Thymus (tissue), 14 donors: ENCODE measurements at places on chromosomes 3 and 15.

GRCh38 chr15:26724381-26725150 lies 48.3 kb downstream of the GABRB3 start:
- DNase-seq = no peak

DNA sequence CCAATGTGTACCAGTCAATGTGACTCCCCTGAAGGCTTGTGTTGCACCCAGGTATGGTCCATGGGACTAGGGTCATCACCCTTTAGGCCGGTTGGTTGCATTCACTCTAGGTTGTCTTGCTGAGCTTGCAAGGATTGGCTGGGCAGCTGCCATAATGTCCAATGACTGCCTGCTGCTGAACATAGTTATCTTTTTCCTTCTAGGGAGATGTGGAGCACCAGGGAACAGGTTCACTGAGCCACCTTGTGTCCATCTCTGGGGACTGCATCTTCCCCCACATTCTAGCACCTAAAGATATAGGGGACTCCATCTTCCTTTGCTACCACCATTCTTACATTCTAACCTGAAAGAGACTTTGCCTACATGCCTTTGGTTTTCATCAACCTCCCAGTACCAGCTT lies 580.4 kb upstream of the TBL1XR1 start:
- DNase-seq = peak; percentile 20

DNA sequence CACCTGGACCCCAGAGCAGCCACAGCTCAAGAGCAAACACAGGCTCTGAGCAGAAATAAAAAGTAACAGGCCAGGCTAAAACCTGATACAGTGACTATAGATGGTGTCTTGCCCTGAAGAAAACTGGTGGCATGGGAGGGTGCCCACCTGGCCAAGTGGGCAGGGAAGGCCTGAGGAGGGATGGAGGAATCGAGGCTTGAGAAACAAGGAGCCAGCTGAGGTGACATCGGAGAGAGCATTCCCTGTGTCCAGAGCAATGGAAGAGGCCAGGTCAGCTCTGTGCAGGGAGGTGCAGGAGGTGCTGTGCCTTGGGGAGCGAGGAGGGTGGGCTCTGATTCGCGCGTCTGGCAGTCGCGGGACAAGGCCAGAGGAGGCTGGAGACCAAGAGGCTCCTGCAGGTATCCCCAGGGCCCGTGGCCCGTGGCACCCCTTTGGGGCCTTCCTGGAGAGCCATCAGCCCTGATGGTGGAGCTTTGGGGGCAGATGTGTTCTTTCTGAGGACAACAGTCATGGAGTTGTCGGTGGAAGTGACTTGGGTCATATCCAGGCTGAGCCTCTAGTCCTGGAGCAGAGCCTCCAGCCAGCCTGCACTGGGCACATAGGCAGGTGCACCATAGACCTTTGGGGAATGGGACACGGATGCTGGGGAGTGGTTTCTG lies 56.1 kb downstream of the PLXNA1 start:
- no peak for DNase-seq

- no peak for DNase-seq
Measured at GRCh38 chr15:84143753-84144314, 91.7 kb upstream of the GOLGA6L4 start.

DNA sequence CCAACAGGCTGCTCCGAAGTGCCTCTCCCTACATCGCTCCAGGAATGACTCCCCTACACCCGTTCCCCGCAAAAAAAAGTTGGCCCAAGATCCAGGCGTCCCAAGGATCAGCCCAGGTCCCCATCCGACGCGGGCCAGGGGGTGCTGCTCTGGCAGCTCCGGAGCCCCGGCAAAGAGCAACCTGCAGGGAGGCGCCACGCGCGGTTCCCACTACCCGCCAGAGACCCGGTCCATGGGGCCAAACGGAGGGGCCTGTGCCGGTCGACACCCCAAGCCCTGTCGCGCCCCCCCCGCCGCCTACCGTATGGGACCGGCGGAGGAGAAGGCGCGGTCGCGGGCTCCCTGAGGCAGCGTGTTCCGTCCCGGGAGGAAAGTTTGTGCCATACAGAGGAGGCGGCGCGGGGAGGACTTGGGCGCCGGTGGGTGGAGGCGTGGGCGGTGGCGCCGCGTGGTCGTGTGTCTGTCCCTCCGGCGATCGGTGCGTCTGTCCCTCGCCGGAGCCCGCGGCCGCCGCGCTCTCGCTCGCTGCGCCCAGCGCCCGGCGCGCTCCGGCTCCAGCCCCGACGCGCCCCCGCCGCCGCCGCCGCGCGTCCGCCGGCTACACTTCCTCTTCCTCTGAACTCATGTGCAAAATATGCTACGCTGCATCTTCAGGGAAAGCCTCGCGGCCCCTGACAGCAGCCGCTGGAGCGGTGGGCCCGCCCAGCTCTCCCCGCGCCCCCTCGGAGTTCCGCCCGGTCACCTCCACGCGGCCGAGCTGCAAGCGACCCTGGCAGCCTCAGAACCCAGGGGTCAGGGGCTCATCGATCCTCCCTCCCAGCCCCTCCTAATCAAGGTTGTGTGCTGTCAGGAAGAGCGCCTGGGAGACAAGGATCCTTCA lies at the start of gene RFTN1:
TSS of gene RFTN1 (minus strand) at position 559 of the 880 bp plus-strand sequence. CDS start 19,830 bp downstream, outside the sequence.
- no peak for DNase-seq

DNA sequence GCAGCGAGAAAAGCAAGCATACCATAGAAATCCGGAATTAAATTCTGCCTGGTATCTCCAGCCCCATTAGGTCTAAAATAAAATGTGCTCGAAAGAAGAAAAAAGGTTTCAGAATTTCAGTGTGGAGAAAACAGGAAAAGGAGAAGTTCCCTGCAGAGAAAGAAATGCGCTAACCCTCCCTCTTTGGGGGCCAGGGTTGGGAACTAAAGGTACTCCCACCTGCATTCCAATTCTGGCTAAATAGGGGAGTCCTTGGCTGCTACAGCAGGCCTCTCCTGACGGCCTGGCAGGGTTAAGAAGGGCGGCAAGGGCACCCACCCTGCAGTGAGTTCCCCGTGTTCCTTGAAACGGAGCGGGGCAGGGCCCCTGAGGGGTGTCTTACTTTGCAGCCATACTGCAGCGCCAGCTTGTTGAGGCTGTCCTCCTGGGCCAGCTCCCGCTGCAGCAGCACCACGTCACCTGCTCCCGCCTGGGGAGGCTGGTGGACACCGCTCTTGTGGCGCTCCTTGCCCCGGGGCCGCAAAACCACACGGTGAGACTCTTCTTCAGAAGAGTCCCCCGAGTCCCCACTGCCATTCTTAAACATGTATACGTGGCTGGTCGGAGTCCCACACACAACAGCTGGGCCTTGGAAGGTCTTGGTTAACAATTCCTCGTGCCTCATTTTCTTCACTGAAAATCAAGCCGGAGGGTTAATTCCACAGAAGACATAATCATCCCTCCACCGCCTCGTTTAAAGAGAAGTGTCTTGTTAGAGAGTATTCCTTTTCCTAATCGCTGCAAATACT lies 1.7 kb downstream of the LYSMD4 start:
- DNase-seq = no peak

GRCh38 chr3:101144105-101144504 lies 150.9 kb upstream of the ABI3BP start:
- no peak for DNase-seq
